Thymus (tissue), 14 donors: ENCODE measurements at places on chromosomes 5 and 9. TPM values are rescaled to one million over a fixed set of nuclear protein-coding genes. Genes with fewer than 3 reads are reported as not detected.

GRCh38 chr9:35538361-35539234 lies 48.7 kb downstream of the RUSC2 start:
- no peak overlapping the region for H3K4me3 ChIP-seq
- H3K27me3 ChIP-seq = peaks cover 4% of the 10 kb centered on the region
- peak overlapping the region; percentile 60 for H3K27ac ChIP-seq
- no peak for DNase-seq

GRCh38 chr5:147805030-147805454 lies 22.5 kb upstream of the JAKMIP2 start:
- DNase-seq = peak; percentile 53
- H3K27me3 ChIP-seq = no peaks in the 10 kb centered on the region
- H3K27ac ChIP-seq = no peak overlapping the region

Gene OR1J2
- total RNA-seq = not detected

Gene LEAP2
- 1.5 TPM for total RNA-seq

Gene PAXX
- total RNA-seq = 68.9 TPM

- H3K36me3 ChIP-seq = no peaks in the 10 kb centered on the region
- DNase-seq = no peak
- H3K27me3 ChIP-seq = no peaks in the 10 kb centered on the region
Observed at GRCh38 chr9:79698967-79699366, 127.2 kb downstream of the TLE4 start.

DNA sequence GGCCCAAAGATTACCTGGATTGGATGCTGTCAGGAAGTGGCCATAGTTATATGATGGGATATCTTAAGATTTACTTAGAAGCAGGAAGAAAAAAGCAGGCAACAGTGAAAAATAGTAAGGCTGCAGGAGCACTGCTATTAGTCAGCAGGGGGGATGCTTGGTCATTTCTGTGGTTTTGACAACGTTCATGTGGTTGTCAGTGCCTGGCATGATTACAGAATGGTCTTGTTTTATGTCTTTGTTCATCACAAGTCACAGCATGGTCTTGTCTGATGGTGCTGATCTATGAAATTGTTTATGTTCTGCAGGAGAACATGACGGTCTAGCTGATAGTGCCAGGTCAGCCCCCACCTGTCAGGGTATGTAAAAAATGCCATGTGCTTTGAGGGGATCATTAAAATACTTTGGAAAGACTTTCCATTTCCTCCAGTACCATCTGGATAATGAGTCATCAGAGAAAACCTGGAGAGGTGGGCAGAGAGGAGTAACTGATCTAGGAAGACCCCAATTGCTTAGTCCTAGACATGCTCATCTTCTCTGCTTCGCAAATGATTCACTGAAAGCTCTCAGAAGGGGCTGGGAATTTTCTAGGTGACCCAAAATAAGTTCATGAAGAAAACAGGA lies 48.5 kb downstream of the PLGRKT start:
- H3K4me1 ChIP-seq = no peaks in the 10 kb centered on the region
- no peak overlapping the region for H3K4me3 ChIP-seq
- no peak overlapping the region for H3K27ac ChIP-seq
- H3K36me3 ChIP-seq = no peaks in the 10 kb centered on the region
